ENCODE measurements at places on chromosomes 12 and 14.

- DNase-seq: no peak
Measured at GRCh38 chr14:98808494-98809407, 463.2 kb downstream of the BCL11B start.

DNA sequence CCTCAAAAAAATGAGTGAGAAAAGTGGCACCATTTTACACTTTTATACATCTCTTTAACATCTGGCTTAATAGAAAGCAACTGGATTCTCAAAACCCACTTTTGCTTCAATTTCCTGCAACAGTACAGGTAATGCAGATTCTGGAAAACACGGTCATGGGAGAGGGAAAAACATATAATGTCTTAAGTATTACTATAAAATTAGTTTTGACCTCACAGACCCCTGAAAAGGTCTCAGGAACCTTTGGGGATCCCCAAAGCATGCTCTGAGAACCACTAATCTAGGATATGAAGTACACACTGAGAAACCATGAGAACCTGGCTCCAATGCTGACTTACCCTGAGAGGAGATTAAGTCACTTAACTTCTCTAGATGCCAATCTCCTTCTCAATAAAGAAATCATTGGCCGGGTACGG is 64.7 kb downstream of the PPP2R5E start:
- DNase-seq: no peak

DNA sequence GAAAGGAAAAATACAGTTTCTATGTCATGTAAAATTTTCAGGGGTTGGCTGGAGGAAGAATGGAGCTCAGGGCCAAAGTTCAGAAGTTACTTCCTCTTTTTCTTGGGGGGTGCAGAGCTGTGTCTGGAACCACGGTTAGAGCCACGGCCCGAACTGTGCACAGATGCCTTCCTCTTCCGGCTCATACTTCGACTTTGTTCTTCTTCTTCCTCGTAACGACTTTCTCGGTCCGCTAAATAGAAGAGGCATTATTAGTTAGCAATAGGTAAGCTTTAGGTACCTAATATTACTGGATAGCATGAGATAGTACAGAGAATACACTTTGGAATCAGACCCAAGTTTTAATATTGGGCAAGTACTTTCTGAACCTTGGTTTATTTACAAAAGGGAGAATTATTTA is 31.2 kb downstream of the SUPT16H start:
- no peak for DNase-seq

DNA sequence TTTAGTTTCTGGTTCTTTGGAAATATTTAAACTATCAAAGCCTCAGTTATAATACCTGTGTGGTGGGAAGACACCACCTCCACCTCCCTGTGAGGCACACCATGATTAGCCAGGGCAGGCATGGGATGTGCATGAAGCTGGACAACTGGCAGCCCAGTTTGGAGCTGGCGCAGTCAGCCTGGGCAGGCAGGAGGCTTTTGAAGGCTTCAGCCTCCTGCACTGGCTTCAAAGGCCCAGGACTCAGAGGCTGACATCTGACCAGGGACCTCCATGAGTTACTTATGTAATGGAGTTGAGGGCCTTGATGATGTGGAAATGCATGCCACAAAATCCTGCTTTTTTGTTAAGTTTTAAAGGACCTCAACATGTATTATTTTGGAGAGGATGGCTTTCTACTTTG is 30.3 kb downstream of the C14orf132 start:
- DNase-seq: no peak

Data from stimulated activated CD8-positive, alpha-beta memory T cell treated with anti-CD3 and anti-CD28 coated beads, Interleukin-7, amount 100 ng/mL, for 1 hour (primary cell).